ENCODE measurements at places on chromosomes 3 and 15.

- no peak for DNase-seq
Observed at GRCh38 chr3:172213904-172214303, 174.5 kb downstream of the FNDC3B start.

GRCh38 chr15:99249270-99249841 lies at the start of gene TTC23:
TTC23 (minus strand) TSS chr15:99249581; CDS start chr15:99228712, 20,869 bp downstream.
- no peak for DNase-seq

DNA sequence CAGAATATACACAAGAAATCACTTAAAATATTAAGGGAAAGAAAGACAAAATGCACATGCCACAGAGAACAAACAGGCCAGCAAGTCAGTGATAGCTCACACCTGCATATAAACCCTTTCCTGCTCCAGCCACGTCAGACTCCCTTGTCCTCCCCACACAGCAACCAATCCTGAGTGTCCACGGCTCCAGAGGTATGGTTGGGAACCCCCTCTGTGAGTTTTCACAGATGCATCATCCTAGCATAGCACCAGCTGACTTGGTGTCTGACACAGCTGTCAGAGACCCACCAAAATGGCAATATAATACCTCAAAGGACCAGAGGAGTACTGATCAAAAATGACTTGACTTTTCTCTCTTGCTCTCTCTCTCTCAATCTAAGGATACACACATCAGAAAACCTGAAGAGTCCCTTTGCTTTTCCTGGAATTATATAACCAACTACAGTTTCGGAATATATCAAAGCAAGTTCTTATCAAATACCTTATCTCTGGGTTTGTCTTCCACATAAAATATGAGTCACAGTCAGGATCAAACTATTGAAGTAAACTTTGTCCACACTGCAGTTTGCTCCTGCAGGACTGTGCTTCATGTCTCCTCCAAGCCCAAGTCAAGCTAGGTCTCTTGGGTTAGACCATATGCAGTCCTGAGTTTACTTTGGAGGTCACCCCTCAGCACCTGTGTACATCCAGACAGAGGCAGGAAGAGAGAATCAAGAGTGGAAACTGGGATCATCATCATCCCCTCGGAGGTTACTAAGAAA lies 187.1 kb upstream of the THBS1 start:
- DNase-seq: no peak

- no peak for DNase-seq
Observed at GRCh38 chr15:27399241-27399640, 428.3 kb downstream of the GABRG3 start.

DNA sequence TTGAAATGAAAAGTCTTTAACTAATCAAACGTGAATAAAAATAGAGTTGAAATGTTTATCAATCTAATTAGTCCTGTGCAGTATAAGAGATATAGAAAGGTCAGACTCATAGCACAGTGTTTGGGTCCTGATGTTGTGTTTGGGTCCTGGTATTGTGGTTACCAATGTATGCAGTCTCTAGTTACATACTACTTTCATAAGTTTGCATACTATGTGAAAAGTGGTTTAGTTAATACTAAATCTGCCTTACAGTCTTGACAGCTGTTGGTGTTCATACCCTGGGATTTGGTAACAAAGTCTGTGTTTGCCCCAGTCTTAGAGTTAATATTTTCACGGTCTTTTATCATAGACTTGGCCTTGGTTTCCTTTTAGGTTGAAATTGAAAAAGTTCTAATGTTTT lies 41.7 kb downstream of the KIF15 start:
- DNase-seq: no peak

- DNase-seq: no peak
Observed at GRCh38 chr15:67407786-67408185, 113.1 kb upstream of the C15orf61 start.

- peak; percentile 30 for DNase-seq
Observed at GRCh38 chr3:195900436-195901355, 7.7 kb downstream of the TNK2 start.

DNA sequence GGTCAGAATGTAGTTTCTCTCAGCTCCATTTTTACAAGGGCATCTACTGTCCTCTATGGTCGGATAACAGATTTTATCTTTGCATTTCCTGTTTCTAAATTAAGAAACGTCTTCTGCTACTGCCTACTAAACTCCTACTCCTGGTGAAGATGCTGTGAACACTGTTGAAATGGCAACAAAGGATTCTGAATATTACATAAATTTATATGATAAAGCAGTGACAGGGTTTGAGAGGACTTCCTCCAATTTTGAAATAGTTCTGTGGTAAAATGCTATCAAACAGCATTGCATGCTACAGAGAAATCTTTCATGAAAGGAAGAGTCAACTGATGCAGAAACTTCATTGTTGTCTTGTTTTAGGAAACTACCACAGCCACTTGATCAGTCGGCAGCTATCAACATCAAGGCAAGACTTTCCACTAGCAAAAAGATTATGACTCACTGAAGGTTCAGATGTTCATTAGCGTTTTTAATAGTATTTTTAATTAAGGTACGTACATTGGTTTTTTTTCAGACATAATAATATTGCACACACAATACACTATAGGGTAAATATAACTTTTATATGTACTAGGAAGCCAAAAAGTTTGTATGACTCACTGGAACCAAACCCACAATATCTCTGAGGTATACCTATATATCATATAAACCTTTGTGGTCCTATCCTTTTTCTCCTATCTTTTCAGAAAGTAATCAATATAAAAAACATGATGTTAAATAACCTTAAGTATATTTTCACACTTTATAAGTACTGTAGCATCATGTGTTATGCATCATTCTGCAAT lies 156.1 kb downstream of the STAG1 start:
- DNase-seq: no peak

- no peak for DNase-seq
Observed at GRCh38 chr15:40493089-40493840, 22.5 kb downstream of the CHST14 start.

DNA sequence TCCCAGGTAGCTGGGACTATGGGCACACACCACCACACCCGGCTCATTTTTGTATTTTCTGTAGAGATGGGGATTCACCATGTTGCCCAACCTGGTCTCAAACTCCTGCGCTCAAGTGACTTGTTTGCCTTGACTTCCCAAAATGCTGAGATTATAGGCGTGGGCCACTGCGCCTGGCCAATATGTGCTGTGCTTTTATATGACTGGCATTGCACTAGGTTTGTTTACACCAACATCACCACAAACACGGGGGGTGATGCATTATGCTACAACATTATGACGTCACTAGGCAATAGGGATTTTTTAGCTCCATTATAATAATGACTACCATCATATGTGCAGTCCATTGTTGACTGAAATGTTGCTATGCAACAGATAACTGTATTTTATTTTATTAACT lies 6.9 kb downstream of the APH1B start:
- DNase-seq: no peak

DNA sequence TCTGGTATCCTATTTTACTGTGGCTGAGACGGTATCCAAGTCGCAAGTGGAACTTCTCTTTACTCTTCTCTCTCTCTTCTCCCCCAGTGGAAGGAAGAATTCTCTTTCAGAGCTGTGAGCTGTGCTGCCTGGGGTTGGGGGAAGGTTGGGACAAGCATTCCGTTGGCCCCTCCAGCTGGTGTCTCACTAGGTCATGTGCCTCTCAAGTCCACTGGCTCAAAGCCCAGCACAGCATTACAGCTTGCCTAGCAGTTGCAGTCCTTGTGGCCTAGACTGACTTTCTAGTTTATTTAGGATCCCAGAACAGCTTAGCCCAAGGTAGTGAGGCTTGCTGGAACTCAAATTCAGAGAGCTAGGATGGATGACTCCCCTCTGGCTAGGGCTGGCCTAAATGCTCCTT lies 76.1 kb upstream of the SPATA16 start:
- no peak for DNase-seq

- DNase-seq: no peak
Observed at GRCh38 chr3:182104881-182105280, 393.2 kb downstream of the SOX2 start.

GRCh38 chr3:10352146-10352911 lies 31.4 kb upstream of the SEC13 start:
- no peak for DNase-seq

GRCh38 chr3:134486577-134487041 lies 752 bp downstream of the CEP63 start:
- no peak for DNase-seq

GRCh38 chr3:4078903-4079302 lies 224.3 kb upstream of the SETMAR start:
- no peak for DNase-seq

GRCh38 chr3:179673523-179673922 lies 20.7 kb downstream of the USP13 start:
- DNase-seq: no peak

DNA sequence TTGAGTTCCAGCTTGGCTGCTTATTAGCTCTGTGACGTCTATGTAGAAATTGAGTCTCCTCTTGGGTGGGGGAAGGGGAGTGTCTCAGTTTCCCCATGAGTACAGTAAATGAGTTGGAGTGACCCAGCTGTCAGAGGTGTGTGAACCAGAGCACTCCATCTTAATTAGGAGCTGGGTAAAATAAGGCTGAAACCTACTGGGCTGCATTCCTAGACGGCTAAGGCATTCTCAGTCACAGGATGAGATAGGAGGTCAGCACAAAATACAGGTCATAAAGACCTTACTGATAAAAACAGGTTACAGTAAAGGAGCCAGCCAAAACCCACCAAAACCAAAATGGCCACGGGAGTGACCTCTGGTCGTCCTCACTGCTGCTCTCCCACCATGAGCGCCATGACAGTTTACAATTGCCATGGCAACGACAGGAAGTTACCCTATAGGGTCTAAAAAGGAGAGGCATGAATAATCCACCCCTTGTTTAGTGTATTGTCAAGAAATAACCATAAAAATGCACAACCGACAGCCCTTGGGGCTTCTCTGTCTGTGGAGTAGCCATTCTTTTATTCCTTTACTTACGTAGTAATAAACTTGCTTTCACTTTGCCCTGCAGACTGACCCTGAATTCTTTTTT lies 222.4 kb downstream of the CACNA2D3 start:
- no peak for DNase-seq

Data from esophagus squamous epithelium (tissue), 5 donors.